ENCODE measurements at places on chromosomes 4 and X. TPM values are rescaled to one million over a fixed set of nuclear protein-coding genes. Genes with fewer than 3 reads are reported as not detected.

LRIT3 gene
- under 0.01 TPM for total RNA-seq

TMSB15A gene
- total RNA-seq, result not detected

ERVMER34-1 gene
- 9.0 TPM for total RNA-seq

PDHA2 gene
- not detected for total RNA-seq

MBNL3 gene
- total RNA-seq, result 10.2 TPM

CLTRN gene
- 1.0 TPM for total RNA-seq

HTN1 gene
- not detected for total RNA-seq

LIMCH1 gene
- 0.34 TPM for total RNA-seq

EVC2 gene
- total RNA-seq, result 8.2 TPM

CCKAR gene
- not detected for total RNA-seq

SMIM31 gene
- not detected for total RNA-seq

RTL3 gene
- total RNA-seq, result not detected

CFI gene
- not detected for total RNA-seq

MAD2L1 gene
- 2.4 TPM for total RNA-seq

JAKMIP1 gene
- not detected for total RNA-seq

OPHN1 gene
- total RNA-seq, result 7.9 TPM

CCDC160 gene
- total RNA-seq, result not detected

SLC49A3 gene
- 0.34 TPM for total RNA-seq

TMSB15B gene
- 0.34 TPM for total RNA-seq

VEGFC gene
- 9.9 TPM for total RNA-seq

MAGEA10 gene
- total RNA-seq, result not detected

SMPX gene
- not detected for total RNA-seq

MSX1 gene
- 3.8 TPM for total RNA-seq

ALAS2 gene
- not detected for total RNA-seq
